Stimulated activated CD4-positive, alpha-beta T cell treated with anti-CD3 and anti-CD28 coated beads, Interleukin-1b, Interleukin-23, amount 100 ng/mL, for 1 hour (primary cell): ENCODE measurements at places on chromosomes 7 and 10.

DNA sequence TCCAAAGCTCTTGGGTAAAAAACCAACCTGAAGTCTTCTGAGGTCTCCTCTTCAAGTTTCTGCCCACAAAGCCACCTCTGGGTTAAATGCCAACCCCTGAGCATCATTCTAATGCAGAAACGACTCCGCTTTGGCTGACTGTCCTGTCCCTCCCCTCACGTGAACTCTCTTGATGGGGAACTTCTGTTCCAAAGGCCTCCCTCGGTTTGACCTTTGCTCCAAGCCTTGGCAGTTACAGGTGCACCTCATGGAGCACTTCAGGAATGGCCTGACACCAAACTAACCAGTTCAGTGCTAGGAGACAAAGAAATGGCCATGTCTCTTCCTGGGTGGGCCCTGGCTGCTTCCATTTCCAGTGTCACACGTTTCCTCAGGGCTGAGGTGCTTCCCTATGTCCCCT lies 20.0 kb downstream of the CAMK2G start:
- no peak for DNase-seq

GRCh38 chr10:125521721-125522680 lies 161.0 kb downstream of the TEX36 start:
- no peak for DNase-seq

DNA sequence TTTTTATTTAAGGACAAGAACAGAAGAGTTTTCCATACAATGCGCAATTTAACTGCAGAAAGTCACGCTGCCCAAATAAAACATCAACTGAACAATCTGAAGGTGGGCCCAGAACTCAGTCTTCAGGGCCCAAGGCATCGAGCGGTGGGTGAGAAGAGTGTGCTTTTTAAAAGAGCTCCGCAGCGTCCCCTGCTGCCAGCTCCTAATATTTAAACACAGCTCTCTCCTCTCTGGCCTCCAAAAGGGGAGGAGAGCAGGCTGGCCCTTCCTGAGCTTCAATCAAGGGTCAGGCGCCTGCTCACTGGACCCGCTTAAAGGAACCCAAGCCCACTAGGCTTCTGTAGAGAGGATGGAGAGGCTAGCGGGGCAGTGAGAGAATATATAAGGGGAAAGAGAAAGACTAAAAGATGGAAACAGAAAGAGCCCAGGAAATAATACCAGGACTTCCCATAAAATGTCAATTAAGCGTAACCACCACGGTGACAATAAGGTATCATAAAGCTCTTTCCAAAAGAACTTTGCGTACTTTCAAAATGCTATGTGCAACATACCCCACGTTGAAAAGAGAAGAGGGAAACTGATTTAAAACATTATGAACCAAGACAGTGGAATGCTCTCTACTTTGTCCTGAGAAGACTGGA lies 2.8 kb downstream of the FAM53B start:
- DNase-seq, result peak; percentile 61

DNA sequence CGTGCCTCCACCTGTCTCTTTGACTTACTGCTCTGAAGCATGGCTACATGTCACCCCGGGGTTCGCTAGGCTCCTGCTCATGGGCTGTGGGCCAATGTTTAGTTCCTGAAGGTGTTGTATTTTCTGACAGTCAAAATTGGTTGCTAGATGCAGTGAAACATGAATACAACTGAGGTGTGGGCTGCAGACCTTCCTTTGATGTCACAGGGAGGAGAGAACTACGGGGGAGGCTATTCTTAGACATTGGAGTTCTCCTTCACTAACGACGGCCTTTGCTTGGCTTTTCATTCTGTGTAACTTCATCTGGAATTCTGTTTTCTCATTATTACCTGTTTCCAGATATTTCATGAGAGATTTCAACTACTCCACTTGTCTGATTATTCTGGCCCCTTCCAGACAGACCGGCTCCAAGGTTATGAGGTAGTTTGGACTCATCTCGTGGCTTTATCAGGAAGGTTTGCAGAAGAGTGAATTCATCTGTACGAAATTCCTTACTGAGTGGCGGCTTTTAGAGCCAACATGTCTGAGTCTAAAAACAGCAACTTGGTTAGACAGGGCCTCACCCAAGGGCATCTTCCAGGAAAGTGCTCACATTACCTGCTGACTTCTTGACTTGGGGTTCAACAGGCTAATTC lies 774.7 kb downstream of the SUGCT start:
- DNase-seq, result no peak

DNA sequence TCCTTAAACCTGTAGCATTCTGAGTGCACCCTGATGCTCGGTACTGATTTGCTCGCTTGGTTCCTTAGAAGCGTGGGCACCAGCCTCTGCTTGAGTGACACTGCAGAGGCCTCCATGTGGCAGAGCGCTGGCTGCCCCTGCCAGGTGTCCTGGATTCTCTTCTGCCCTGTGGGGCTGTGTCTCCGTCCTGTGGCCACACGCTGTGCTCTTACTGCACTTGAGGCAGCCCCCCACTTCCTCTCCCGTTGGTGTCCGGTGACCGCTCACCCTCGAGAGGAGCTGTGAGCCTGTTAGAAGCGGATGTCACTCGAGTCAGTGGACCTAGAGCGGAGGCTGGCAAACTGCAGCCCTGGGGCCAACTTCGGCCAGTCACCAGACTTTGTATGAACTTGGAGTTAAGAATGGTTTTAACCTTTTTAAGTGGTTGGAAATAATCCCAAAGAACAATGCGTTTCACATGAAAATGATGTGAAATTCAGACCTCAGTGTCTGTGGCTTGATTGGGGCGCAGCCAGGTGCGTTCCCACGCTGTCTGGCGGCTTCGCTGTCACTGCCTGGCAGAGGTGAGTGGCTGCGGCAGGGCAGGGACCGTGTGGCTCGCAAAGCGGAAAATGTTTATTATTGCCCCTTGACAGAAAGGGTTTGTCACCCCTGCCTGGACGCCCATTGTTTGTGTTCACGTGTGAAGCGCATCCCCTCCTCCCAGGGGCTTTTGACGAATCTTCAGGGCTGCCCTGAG lies 114.6 kb downstream of the CYTH3 start:
- no peak for DNase-seq

DNA sequence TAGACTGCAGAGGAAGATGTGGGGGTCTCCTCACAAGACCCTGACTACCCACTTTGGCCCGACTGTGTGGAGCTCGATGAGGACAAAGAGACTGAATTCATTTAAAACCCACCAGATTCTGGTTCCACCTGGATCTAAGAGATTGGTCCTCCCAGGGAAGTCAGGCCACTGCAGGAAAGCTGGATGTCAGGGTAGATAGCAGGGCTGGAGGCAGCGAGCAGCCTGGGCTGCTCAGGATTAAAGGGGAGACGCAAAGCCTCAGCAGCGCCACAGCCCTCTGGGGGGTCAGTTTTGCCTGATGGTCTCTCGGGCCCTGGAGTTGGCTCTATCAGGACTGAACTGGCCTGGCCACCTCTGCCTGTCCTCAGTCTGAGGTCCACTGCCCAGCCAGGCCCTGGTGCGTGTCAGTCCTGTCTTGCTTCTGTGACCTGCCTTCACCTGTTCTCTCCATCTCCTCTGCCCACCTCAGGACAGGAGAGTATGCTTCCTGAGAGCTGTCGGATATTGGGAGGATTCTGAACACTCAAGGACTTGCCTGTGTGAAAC lies 12.2 kb upstream of the KLRG2 start:
- DNase-seq, result no peak

DNA sequence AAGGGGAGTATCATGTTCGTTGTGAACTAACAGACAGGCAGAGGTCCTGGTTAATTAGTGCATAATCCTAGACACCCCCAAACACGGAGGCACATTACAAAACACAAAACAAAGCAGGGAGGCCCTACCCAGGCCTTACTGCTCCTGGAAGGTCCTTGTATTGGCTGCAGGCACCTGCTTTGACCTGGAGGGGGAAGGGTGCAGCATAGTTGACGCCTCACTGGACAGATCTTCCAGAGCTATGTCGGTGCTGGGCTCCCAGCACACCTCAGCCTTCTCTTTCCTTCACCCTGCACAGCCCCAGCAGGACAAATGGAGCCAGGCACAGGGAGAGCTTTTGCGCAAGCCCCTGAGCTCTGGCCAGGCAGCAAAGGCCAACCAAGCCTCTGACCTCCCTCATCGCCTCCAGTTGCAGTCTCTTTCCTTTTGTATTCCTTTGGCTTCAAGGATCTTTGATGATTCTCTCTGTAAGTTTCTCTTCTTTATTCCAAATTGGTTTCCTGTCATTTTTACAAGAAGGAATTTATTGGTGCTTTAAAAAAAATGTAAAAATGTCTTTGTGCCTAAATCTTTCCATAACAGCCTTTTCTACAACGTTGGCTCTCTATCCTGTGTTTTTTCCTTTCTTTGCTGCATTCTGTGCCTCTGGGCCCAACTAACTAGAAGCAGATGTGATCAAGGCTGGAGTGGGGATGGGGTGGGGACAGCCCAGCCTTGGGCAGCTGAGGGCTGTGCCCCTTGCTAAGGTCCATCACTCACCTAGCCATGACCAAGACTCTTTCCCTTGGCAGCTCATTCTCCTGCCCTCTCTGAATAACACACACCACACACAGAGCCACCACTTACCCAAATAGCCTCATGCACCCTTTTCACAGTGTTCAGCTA lies 317.1 kb upstream of the NPVF start:
- no peak for DNase-seq

GRCh38 chr10:71605263-71605962 lies 114.2 kb downstream of the C10orf105 start:
- DNase-seq, result no peak

DNA sequence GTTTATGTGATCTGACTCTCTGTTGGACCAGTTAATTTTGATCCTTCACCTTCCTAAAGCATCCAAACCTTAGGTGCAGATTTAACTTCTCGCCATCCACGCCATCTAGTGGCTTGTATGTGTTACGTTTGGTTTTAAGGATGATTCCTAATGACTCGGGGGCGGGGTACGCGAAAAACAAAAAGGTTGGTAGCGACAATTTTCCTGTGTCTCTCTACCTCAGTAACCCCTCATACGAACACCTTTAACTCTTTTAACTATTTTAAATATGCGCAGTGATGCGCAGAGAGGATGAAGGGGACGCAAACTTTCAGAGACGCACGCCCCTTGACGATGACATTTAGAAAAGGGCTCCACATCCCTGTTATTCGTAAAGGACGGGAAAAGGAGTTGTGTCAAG lies 714 bp upstream of the KCND2 start:
- no peak for DNase-seq

GRCh38 chr7:122618585-122619189 lies 80.2 kb downstream of the RNF133 start:
- DNase-seq, result no peak

- DNase-seq, result no peak
These were observed 5.3 kb downstream of the CASD1 start for GRCh38 chr7:94514917-94515316.

GRCh38 chr10:130345728-130346127 lies 209.5 kb downstream of the GLRX3 start:
- DNase-seq, result no peak

DNA sequence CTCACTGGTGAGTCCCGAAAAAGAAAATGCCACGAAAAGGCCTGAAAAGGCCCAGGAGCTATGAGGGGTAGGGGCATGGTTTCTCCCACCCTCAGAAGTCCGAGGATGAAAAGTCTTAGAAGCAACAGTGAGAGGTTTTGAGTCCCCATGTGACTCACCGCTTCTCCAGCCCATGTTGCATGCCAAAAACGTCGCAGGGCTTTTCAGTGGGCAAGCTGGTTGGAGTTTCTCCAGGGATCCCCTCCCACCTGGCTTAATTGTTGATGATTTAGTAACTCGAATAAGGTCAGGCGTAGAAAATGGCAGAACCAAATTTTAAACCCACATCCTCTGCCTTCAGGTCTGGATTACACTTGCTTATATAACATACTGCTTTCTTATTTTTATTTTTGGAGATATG lies 96.3 kb upstream of the ARMC3 start:
- DNase-seq, result no peak

- DNase-seq, result peak; percentile 45
These were observed 24.8 kb downstream of the GRIFIN start for GRCh38 chr7:2451171-2452073.

GRCh38 chr7:148624735-148625134 lies 34.2 kb downstream of the C7orf33 start:
- DNase-seq, result no peak

- DNase-seq, result no peak
These were observed 35.5 kb downstream of the VIM start for GRCh38 chr10:17263580-17263979.

- DNase-seq, result no peak
These were observed 42.1 kb upstream of the COL13A1 start for GRCh38 chr10:69759641-69760040.

GRCh38 chr10:86311906-86312305 lies 54.7 kb downstream of the GRID1 start:
- DNase-seq, result no peak

- DNase-seq, result no peak
These were observed 246.8 kb downstream of the ELMO1 start for GRCh38 chr7:37201876-37202198.

GRCh38 chr7:39761449-39761848 lies 138.1 kb downstream of the RALA start:
- no peak for DNase-seq

- DNase-seq, result no peak
These were observed 10.9 kb upstream of the GDF2 start for GRCh38 chr10:47311193-47311931.

DNA sequence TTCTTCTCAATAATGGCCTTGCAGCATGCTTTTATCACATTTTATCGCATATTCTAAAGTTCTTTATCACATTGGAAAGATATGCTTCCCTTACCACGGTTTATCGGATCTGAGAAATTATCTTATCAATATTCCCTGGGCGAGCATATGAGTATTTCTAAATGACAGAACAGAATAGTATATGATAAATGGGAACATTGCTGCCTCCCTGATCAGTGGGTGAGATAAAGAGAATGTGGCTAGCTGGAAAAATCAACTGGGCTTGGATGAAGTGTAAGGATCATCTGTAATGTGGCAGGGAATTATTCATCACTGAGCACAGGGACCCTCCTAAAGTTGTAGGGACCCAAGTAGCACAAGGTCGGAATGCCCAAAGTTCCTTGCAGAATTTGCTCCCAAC lies 667.4 kb upstream of the NRP1 start:
- DNase-seq, result no peak

GRCh38 chr10:34319197-34319846 lies 495.8 kb downstream of the PARD3 start:
- DNase-seq, result no peak

GRCh38 chr7:81924494-81924893 lies 154.6 kb upstream of the HGF start:
- DNase-seq, result no peak

GRCh38 chr10:95034401-95034800 lies 34.9 kb downstream of the CYP2C8 start:
- no peak for DNase-seq

DNA sequence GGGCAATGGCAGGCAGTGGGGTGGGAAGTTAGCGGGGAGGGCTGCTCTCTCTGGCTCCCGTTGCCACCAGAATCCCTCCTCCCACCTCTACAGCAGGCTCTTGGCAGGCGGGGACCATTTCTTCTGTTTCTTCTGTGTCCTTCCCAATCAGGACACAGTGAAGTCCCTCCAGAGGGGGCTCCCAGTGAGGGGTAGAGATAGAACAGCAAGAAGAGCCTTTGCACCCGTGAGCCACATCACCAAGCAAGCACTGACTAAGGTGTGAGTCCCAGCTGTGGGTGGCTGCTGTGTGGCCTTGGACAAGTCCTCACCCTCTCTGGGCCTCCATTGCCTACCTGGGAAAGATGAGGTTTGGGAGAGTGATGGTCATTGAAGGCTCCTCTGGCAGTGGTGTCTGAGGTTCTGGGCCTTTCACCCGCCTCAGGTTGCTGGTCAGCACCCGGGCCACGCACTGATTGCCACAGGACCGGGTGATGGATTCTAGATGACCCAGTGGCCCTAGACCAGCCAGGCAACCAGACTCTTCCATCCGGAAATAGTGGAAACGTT lies 26.0 kb upstream of the PCBD1 start:
- no peak for DNase-seq
